ENCODE measurements at places on chromosomes 2 and 18. TPM values are rescaled to one million over a fixed set of nuclear protein-coding genes. Genes with fewer than 3 reads are reported as not detected.

Gene TDRD15
- total RNA-seq: not detected

Gene PAX8
- total RNA-seq: 118 TPM

Gene NTSR2
- not detected for total RNA-seq

Gene RAB17
- 0.63 TPM for total RNA-seq

Gene C2orf81
- total RNA-seq: 2.4 TPM

Gene PRSS56
- total RNA-seq: not detected

Gene CCDC148
- total RNA-seq: 0.38 TPM

Gene MBD2
- 17.9 TPM for total RNA-seq

Gene CFC1
- total RNA-seq: not detected

Gene TEKT4
- total RNA-seq: not detected

Gene PRKAG3
- total RNA-seq: not detected

Gene DSG3
- total RNA-seq: not detected

Gene ADRA2B
- not detected for total RNA-seq

Gene CTNNA2
- not detected for total RNA-seq

Gene CHRND
- not detected for total RNA-seq

Gene ALPG
- not detected for total RNA-seq

Gene ZSWIM2
- not detected for total RNA-seq

Gene ALKAL2
- 0.25 TPM for total RNA-seq

Gene MREG
- 1.1 TPM for total RNA-seq

Gene ASB18
- not detected for total RNA-seq

Gene ANKRD23
- 0.49 TPM for total RNA-seq

Gene PTRHD1
- total RNA-seq: 60.7 TPM

Gene PROM2
- total RNA-seq: 1.0 TPM

Gene FBXO48
- total RNA-seq: 0.33 TPM

Data from mesangial cell (primary cell).